Thoracic aorta (tissue), 2 donors: ENCODE measurements at places on chromosomes 13 and 19. TPM values are rescaled to one million over a fixed set of nuclear protein-coding genes. Genes with fewer than 3 reads are reported as not detected.

Gene KCNN4
- total RNA-seq: 3.5 TPM

Gene PRSS57
- total RNA-seq: not detected

Gene LIM2
- total RNA-seq: not detected

Gene OVOL3
- not detected for total RNA-seq

Gene KIR2DL4
- not detected for total RNA-seq

Gene C19orf33
- 6.7 TPM for total RNA-seq

Gene FPR1
- total RNA-seq: 39.3 TPM

Gene S1PR2
- total RNA-seq: 8.3 TPM

Gene CERS1
- total RNA-seq: 1.7 TPM

- peaks cover 37% of the 10 kb centered on the region for H3K27me3 ChIP-seq
- H3K4me3 ChIP-seq: peak within 1 kb of the TSS; percentile 60
- no peaks in the 10 kb centered on the region for H3K36me3 ChIP-seq
- H3K27ac ChIP-seq: no peak within 1 kb of the TSS
Measured at GRCh38 chr13:94712287-94712811, at the start of gene SOX21. TSS of gene SOX21 (minus strand) at chr13:94712545. CDS start at chr13:94712049, 496 bp downstream.

- H3K4me1 ChIP-seq: no peaks in the 10 kb centered on the region
- no peak overlapping the region for H3K27ac ChIP-seq
Measured at GRCh38 chr13:80979035-80979641, 638.2 kb upstream of the SPRY2 start.

DNA sequence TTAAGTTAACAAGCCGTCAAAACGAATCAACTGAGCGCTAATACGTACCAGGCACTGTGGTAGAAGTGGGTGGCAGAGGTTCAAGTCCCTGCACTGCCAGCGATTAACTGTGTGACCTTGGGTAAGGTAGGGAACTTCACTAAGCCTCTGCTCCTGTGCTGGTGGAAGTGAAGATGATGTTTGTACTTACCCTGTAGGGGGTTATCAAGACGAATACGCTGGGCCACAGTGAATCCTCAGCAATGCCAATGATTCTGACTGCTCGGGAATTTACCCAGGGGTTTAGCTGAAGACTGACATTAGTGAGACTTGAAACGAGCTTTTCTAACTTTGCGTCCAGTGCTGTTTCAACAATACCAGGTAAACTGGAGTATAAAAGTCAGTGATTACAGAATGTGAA, 305.3 kb downstream of the FGF9 start:
- no peak for DNase-seq
- H3K27ac ChIP-seq: no peak overlapping the region
- H3K27me3 ChIP-seq: no peaks in the 10 kb centered on the region
- no peak overlapping the region for H3K4me3 ChIP-seq
- no peaks in the 10 kb centered on the region for H3K36me3 ChIP-seq

DNA sequence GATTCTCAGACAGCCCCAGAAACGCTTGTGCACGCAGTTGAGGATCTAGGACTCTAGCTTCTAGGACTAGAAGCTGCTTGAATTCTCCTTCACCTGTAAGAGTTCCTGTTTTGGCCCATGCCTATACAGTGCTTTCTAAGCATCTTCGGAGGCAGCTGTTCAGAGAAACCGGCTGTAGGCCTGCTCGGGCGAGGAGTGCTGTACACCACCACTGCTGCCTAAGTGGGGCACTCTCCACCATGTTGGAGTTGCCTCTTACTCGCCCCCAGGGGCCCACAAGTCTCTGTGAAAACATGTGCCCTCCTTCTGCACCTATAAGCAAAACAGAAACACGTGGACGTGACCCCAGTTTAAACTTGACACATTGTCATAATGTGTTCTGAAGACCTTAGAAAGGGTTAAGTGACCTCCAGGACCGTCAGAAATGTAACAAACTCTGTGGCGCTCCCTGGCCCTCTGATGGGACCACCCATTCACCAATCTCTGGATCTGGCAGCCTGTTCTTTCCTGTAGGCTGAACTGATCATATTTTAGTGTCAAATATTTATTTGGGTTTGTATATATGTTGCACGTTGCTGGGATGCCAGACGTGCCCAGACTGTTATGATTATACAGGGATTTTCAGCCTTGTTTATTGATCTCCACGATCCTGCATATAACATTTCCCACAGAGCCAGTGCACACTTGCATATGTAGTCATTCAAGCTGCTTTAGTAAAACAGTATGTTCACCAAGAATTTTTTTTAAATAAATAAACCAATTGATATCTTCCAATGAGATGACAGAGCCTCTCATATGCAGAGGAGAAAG, 60.8 kb downstream of the C13orf42 start:
- H3K36me3 ChIP-seq: no peaks in the 10 kb centered on the region
- no peak overlapping the region for H3K4me3 ChIP-seq
- H3K4me1 ChIP-seq: peaks cover 11% of the 10 kb centered on the region
- H3K27ac ChIP-seq: no peak overlapping the region
- DNase-seq: no peak

DNA sequence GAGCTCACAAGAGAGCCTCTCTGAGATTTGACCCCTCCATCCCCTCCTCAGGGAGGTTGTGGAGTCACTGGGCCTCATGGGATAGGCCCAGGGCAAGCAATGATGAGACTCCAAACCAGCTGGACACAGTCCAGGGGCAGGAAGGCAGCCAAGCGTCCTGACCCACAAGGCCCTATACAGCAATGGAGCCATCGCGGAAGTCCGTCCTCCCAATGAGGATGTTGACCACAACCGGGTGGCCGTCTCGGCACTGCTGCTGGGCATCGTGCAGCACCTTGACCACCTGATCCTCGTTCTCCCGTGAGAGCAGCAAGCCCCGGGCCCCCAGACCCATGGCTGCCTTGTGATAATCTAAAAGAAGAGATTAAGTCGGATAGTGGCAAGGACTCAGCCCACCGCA, 7.9 kb downstream of the SYDE1 start:
- H3K27me3 ChIP-seq: no peaks in the 10 kb centered on the region
- DNase-seq: no peak
- peaks cover 75% of the 10 kb centered on the region for H3K36me3 ChIP-seq
- no peak overlapping the region for H3K4me3 ChIP-seq

- DNase-seq: no peak
- no peak overlapping the region for H3K27ac ChIP-seq
- H3K4me1 ChIP-seq: no peaks in the 10 kb centered on the region
- no peaks in the 10 kb centered on the region for H3K36me3 ChIP-seq
- no peak overlapping the region for H3K4me3 ChIP-seq
- no peaks in the 10 kb centered on the region for H3K27me3 ChIP-seq
Measured at GRCh38 chr13:30388406-30389283, 33.6 kb upstream of the UBE2L5 start.

DNA sequence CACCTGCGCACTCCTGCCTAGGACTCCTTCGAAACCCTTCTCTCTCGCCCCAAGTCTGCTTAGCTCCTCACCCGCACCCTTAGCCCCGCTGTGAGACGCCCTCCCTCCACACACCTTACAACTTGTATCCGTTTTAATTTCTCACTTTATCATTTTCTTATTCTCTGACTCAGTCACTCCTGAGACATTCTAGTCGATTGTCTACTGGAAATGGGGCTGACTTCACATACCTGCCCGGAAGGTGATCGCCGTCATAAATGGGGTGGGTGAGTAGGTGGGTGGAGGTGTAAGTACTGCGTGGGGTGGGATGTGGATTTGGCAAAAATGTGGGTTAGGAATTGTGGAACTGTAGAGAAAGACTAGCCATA, 714 bp downstream of the NDFIP2 start:
- H3K27ac ChIP-seq: no peak overlapping the region
- H3K4me3 ChIP-seq: peak overlapping the region; percentile 96
- H3K4me1 ChIP-seq: peaks cover 11% of the 10 kb centered on the region
- no peaks in the 10 kb centered on the region for H3K27me3 ChIP-seq
- no peak for DNase-seq
- H3K36me3 ChIP-seq: no peaks in the 10 kb centered on the region

GRCh38 chr19:48963371-48964204, 1.5 kb upstream of the FTL start:
- peak; percentile 33 for DNase-seq
- H3K27me3 ChIP-seq: no peaks in the 10 kb centered on the region
- peak overlapping the region; percentile 98 for H3K27ac ChIP-seq
- peaks cover 13% of the 10 kb centered on the region for H3K4me1 ChIP-seq
- H3K36me3 ChIP-seq: peaks cover 9% of the 10 kb centered on the region

GRCh38 chr13:24888291-24888931, 124.4 kb downstream of the RNF17 start:
- no peak overlapping the region for H3K4me3 ChIP-seq
- no peaks in the 10 kb centered on the region for H3K4me1 ChIP-seq
- H3K36me3 ChIP-seq: peaks cover 10% of the 10 kb centered on the region
- no peaks in the 10 kb centered on the region for H3K27me3 ChIP-seq

- H3K4me1 ChIP-seq: no peaks in the 10 kb centered on the region
- H3K27me3 ChIP-seq: no peaks in the 10 kb centered on the region
- no peak overlapping the region for H3K4me3 ChIP-seq
- DNase-seq: no peak
Measured at GRCh38 chr13:106656186-106656585, 88.2 kb upstream of the ARGLU1 start.

DNA sequence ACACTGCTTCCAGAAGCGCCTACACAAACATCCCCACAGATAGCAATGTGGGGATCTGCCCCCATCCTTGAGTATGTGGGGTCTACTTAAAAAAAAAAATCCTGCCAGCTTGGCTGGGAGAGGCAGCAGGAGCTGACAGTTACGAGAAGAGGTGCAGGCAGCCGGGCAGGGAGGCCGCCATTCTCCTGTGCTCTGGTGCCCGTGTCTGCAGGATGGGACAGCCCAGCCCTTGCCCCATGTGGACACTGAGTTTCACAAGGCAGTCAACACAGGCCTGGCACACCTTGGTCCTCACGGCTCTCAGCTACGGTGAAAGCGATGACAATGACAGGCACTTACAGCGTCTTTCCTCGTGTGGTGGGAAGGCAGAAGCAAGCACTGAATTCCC, 24.0 kb downstream of the MPND start:
- no peak overlapping the region for H3K4me3 ChIP-seq
- no peaks in the 10 kb centered on the region for H3K27me3 ChIP-seq
- H3K4me1 ChIP-seq: peaks cover 18% of the 10 kb centered on the region
- no peak overlapping the region for H3K27ac ChIP-seq
- H3K36me3 ChIP-seq: peaks cover 33% of the 10 kb centered on the region
- no peak for DNase-seq

DNA sequence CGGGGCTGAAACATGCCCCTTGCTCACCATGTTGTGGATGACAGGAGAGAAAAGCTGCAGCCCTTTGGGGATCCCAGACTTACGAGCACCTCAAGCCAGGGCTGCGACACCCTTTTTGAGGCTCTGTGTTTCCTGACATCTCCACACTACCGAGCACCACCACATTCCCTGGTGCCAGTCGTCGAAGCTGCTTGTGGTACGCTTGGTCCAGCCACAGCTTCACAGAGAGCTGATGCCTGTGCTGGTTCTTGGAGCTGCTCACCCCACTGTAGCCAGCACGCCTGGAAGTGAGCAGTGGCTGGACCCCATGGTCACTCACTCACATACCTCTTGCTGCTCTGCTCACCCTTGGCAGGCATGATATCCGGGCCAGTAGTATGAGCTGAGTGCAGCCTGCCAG, 367.5 kb downstream of the SLITRK6 start:
- no peaks in the 10 kb centered on the region for H3K36me3 ChIP-seq
- H3K4me3 ChIP-seq: no peak overlapping the region
- H3K27ac ChIP-seq: no peak overlapping the region
- no peak for DNase-seq

DNA sequence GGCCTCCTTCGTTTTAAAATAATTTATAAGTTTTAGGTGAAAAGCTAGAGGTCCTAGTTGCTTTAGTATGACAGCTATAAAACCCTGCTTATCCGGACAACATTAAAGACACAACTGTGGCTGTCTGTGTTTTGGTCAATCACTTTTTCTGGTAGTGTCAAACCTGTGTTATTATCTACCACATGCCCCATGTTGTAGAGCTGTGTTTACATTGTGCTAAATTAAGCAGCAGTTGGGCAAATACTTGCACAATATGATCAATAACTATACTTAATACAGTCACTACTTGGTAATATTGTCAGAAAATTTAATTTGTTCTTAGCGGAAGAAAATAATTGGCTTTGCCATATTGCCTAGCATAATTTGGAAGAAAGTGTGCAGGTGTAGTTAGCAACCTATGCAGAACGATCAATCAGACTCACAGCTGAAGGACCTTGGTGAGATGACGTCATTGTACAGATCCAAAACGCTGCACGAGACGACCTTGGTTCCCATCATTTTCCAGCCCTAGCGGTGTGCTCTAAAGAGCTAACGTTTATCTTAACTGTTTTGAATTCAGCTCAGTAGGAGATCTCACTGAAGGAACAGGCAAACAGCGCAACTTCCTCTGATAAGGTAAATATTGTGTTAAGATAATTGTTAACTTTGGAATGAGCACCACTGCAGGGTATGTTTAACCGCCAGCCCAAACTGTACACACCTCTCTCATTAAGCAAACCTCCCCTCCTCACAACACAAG, 476.6 kb downstream of the IRS2 start:
- no peak for DNase-seq
- H3K27me3 ChIP-seq: no peaks in the 10 kb centered on the region
- H3K4me3 ChIP-seq: no peak overlapping the region

DNA sequence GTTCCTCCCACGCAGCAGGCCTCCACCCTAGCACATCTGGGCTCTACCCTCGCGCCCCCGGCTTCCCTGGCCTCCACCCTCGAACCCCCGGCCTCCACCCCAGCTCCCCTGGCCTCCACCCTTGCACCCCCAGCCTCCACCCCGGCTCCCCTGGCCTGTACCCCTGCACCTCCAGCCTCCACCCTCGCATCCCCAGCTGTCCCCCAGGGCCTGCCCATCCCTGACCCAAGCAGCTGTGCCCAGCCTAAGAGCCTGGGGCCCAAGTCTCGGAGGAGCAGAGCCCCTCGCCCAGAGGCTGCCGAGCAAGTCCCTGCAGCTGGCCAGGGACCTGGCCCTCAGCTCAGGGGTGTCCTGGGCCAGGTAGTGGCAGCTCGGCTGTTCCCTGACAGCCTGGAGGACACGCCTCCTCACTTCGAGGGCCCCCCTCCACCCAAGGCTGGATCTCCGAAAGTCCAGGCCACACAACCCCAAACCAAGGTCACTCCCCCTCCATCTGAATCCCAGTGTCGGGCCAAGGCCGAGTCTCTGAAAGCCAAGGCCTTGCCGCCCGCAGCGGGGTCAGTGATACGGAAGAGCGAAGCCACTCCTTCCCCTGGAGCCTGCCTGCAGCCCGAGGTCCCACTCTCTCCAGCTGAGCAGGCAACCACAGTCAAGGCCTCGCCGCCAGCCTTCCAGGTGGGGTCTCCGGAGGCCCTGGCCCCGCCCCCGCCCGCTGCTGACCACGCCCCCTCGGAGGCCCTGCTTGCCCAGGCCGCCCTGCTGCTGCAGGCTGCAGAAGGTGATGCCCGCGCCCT, 7.9 kb upstream of the ARHGAP33 start:
- peaks cover 10% of the 10 kb centered on the region for H3K36me3 ChIP-seq
- no peaks in the 10 kb centered on the region for H3K4me1 ChIP-seq
- no peak for DNase-seq
- H3K27me3 ChIP-seq: no peaks in the 10 kb centered on the region

DNA sequence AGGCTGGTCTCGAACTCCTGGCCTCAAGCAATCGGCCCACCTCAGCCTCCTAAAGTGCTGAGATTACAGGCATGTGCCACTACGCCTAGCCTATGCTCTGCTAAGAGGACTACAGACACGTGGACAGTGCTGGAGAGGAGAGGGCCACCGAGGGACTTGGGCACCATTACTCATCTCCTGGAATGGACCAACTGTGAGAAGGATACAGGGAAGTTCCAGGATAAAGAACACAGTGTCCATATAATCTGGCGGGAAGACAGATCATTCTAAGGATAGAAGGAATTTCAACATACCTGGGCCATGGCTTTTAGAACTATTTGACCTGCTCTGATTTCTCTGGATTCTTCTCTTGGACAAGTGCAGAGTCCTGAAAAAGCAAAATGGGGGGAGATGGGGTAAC, 12.8 kb downstream of the ZNF565 start:
- H3K27me3 ChIP-seq: no peaks in the 10 kb centered on the region
- H3K4me3 ChIP-seq: no peak overlapping the region
- no peaks in the 10 kb centered on the region for H3K36me3 ChIP-seq
- no peak for DNase-seq
- H3K4me1 ChIP-seq: no peaks in the 10 kb centered on the region
- no peak overlapping the region for H3K27ac ChIP-seq
